Foreskin keratinocyte (primary cell): ENCODE measurements at places on chromosomes 2 and 18. TPM values are rescaled to one million over a fixed set of nuclear protein-coding genes. Genes with fewer than 3 reads are reported as not detected.

ALK gene
- not detected in 2 replicates for total RNA-seq

TEX44 gene
- total RNA-seq = not detected in 2 replicates

GREB1 gene
- total RNA-seq = 0.03 and 0.11 TPM in 2 replicates

SLC5A7 gene
- total RNA-seq = not detected in 2 replicates

NGEF gene
- total RNA-seq = 0.11 TPM in 1 of 2 replicates, not detected in the other

SPHKAP gene
- total RNA-seq = not detected in 2 replicates

DNA sequence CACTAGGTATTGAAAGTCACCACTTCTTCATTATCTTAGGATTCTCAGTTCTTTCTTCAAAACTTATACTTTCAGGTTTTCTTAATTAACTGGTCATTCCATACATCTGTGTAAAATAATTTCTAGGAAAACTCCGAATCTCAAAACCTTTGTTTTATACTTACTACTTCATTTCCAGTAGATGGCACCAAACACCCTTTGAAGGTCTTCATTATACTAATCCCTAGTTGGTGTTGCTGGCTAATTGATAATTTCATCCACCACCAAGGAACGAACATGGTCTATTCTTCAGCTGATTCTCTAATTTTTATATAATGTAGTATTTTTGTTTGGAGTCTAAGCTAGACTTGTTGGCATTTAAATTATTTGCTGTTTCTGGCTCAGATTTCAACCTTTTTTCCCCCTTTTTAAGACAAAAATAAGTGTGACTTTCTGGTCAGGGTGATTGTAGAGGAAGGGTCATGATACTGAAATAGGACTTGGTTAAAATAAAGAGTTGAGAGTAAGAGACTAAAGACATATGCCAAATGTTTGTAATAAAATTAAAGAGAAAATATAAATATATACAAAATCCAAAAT is 2.8 kb upstream of the MXD1 start:
- DNase-seq = no peak

- no peak for DNase-seq
Observed at GRCh38 chr2:18598848-18599484, 9.6 kb upstream of the NT5C1B start.

DNA sequence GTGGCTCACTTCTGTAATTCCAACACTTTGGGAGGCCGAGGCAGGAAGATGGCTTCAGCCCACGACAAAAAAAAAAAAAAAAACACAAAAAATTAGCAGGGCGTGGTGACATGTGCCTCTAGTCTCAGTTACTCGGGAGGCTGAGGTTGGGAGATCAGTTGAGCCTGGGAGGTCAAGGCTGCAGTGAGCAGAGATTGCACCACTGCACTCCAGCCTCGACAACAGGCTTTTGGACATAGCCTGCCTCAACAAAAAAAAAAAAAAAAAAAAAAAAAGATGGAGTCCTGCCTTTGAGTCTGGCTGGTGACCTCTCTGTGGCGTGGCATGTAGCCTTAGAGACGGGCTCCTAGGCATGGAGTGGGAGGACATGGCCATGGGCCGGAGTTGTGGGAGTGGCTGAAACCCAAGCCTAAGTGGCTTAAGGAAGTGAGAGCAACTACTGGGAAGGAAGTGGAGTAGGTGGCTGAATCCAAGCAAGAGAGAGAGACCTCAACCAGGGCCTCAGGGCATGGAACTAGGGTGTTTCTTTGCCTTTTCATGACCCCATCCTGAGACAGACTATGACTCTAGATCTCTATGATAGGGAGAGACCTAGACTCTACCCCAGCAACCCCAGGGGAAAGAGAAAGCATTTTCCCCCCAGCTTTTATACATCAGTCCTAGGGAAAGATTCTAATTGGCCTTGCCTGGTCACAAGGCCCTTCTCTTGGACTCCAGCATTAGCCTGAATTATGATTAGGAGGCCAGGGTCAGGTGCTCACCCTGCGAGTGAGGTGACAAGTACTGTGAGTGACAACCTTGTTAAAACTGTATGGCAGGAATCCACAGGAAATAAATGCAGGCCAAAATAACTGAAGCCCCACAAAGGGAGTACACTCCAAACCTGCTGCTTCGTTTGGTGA is 34.2 kb downstream of the NPAS2 start:
- DNase-seq = no peak

- DNase-seq = no peak
Observed at GRCh38 chr2:124480958-124481357, 455.9 kb downstream of the CNTNAP5 start.
